Activated CD4-positive, alpha-beta T cell treated with anti-CD3 and anti-CD28 coated beads, Interleukin-2, amount 10 ng/mL, durations not matched to agents 24 days and 14 days (primary cell): ENCODE measurements at places on chromosomes 13 and 19. TPM values are rescaled to one million over a fixed set of nuclear protein-coding genes. Genes with fewer than 3 reads are reported as not detected.

- H3K4me3 ChIP-seq: no peak overlapping the region
- no peak overlapping the region for H3K27ac ChIP-seq
- no peak for DNase-seq
- H3K4me1 ChIP-seq: no peaks in the 10 kb centered on the region
Observed at GRCh38 chr13:74298923-74299322, 164.7 kb upstream of the KLF12 start.

DNA sequence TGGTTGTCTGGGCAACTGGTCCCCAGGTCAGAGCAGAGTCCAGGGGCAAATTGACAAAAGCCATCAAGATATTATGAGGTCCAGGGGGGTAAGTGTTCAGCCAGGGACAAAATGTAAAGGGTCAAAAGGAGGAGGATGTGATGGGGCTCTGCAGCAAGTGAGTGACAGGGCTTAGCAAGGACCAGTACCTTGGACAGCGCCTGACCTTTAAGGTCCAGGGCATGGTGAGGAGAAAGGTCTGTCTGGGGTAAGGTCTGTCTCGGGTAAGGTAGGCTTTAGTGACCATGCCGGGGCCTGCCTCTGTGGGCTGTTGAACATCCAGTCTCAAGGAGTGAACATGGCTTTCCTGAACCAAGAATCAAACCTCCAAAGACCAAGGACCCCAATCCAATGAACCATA lies 6.3 kb upstream of the ZNF358 start:
- peaks cover 14% of the 10 kb centered on the region for H3K27me3 ChIP-seq
- DNase-seq: peak; percentile 71
- H3K4me3 ChIP-seq: no peak overlapping the region
- H3K27ac ChIP-seq: no peak overlapping the region
- peaks cover 8% of the 10 kb centered on the region for H3K4me1 ChIP-seq

DNA sequence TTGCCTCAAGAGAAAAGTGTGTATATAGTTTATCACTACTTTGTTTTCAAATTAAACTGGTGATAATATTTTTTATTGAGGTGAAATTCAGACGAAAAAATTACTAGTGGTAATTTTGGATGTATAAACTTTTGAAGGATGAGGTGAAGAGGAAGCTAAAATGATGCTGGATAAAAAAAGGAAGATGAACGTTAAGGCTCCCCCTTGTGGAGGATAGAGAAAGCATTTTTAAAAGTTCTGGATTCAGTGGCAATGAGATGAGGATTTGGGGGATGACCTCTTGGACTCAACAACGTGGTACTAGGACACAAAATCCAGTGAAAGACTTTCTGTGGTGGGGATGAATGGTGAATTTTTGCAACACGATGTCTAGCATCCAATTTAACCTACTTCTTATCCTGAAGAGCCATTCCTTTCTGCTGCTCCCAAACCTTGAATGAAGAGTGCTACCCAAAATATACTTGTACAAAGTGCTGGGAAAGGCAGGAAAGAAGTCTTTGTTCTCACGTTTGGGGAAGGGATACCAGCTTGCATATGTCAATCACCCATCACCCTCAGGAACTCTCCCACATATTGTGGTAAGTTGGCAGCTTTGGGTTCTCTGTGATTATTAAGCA lies 7.3 kb upstream of the SIGLEC5 start:
- DNase-seq: no peak
- no peak overlapping the region for H3K4me3 ChIP-seq
- H3K27me3 ChIP-seq: peaks cover 32% of the 10 kb centered on the region
- H3K27ac ChIP-seq: no peak overlapping the region
- no peaks in the 10 kb centered on the region for H3K4me1 ChIP-seq

GRCh38 chr19:18894254-18895037 lies 1.5 kb downstream of the CERS1 start:
- peaks cover 2% of the 10 kb centered on the region for H3K4me1 ChIP-seq
- H3K27me3 ChIP-seq: peaks cover 30% of the 10 kb centered on the region
- peaks cover 5% of the 10 kb centered on the region for H3K36me3 ChIP-seq
- DNase-seq: no peak
- no peak overlapping the region for H3K27ac ChIP-seq

- peaks cover 29% of the 10 kb centered on the region for H3K4me1 ChIP-seq
- H3K27me3 ChIP-seq: no peaks in the 10 kb centered on the region
- H3K36me3 ChIP-seq: no peaks in the 10 kb centered on the region
- no peak for DNase-seq
Observed at GRCh38 chr13:42364613-42365000, 92.7 kb downstream of the AKAP11 start.

DNA sequence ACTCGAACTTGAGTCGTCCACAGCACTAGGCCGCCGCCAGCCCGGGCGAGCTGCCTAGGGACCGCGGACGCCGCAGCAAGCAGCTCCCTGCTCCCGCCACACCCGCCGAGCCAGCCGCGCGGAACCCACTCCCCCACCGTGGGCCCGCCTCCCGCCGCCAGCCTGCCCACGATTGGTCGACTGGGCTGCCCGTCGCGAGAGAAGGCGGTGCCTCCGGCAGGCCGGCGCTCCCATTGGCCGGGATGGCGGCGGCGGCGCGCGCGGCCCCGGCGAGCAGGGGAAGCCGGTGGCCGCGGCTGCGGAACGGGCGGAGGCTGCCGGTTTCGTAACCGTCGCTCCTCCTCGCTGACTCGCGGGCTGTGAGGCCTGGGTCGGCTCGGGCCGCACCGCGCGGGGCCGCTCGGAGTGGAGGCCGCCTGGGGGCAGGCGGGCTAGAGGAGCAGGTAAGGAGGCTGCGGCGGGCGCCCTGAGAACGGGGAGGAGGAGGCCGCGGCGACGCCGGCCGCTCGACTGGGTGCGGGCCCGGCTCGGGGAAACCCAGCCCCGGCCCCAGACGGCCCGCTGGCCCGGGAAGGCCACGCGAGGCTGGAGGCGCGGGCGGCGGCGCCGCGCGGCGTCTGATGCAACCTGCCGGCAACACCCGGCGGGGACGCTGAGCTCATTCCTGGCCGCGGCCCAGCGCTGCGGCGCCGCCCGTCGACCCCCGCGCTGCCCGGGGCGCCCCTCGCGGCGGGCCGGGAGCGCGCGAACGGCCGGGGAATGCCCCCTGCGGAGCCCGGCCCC lies at the start of gene CEBPG:
Gene CEBPG, plus strand, starts transcription at position 257 of the 783 bp plus-strand sequence. CDS start 5,531 bp downstream, outside the sequence.
- peaks cover 15% of the 10 kb centered on the region for H3K36me3 ChIP-seq
- peak within 1 kb of the TSS; percentile 80 for H3K27ac ChIP-seq
- no peaks in the 10 kb centered on the region for H3K27me3 ChIP-seq
- peak; percentile 99 for DNase-seq

DNA sequence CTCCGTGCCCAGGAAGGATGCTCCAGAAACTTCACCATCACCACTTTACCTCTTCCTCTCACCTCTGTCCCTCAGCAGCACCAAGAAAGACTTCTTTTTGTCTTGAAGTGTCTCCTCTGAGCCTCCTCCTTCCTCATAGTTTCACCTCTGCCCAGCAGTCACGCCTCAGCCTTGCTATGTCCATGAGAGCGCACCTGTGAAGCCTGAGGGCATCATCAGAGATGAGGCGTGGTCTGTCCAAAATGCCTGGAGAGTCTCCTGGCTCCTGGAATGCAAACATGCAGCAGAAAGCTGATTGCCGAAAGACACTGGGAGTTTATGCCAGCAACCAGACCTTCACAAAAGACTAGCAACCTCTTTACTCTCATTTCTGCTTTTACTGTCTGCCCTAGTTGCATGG lies 336.6 kb downstream of the TEX29 start:
- H3K4me1 ChIP-seq: no peaks in the 10 kb centered on the region
- no peaks in the 10 kb centered on the region for H3K27me3 ChIP-seq
- no peak overlapping the region for H3K4me3 ChIP-seq
- H3K36me3 ChIP-seq: no peaks in the 10 kb centered on the region
- no peak overlapping the region for H3K27ac ChIP-seq
- DNase-seq: no peak

GRCh38 chr13:33548069-33548468 lies 262.5 kb upstream of the STARD13 start:
- DNase-seq: no peak
- no peaks in the 10 kb centered on the region for H3K36me3 ChIP-seq

GRCh38 chr13:111915104-111915551 lies 151.8 kb upstream of the SOX1 start:
- no peaks in the 10 kb centered on the region for H3K36me3 ChIP-seq
- no peaks in the 10 kb centered on the region for H3K27me3 ChIP-seq
- DNase-seq: no peak
- H3K4me3 ChIP-seq: no peak overlapping the region

GRCh38 chr13:80499536-80500290 lies 158.8 kb upstream of the SPRY2 start:
- no peaks in the 10 kb centered on the region for H3K27me3 ChIP-seq
- no peak for DNase-seq
- H3K36me3 ChIP-seq: no peaks in the 10 kb centered on the region
- H3K4me1 ChIP-seq: no peaks in the 10 kb centered on the region
- H3K27ac ChIP-seq: no peak overlapping the region

DNA sequence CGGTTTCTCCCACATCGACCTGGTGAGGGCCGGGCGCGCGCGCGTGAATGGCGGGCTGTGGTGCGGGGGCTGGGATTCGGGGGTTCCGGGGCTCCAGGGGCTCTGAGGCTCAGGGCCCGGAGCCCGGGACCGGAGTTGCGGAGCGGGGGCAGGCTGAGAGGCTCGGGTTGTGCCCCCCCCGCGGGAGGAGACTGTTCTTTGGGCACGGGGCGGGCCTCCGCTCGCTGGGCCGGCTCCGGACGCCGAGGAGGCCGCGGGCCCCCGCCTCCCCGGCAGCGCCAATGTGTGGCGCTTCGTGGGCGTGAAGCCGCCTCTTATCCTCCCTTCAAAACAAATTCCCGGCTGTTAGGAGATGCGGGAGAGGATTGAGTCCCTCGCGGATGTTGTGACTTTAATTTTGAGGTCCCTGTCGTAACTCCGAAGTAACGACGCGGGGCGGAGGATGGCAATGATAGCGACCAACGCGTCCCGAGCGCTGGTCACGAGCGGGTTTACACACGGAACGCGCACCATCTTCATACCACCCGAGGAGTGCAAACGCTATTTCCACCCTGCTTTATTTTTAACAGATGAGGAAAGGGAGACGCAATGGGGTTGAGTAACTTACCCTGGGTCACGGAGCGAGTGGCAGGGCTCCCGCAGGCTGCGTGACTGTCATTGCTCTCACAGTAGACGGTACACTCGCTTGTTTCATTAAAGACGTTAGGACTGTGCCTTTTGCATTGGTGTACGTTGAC lies 536 bp downstream of the UBA2 start:
- no peaks in the 10 kb centered on the region for H3K27me3 ChIP-seq
- peaks cover 34% of the 10 kb centered on the region for H3K36me3 ChIP-seq
- H3K4me1 ChIP-seq: peaks cover 28% of the 10 kb centered on the region
- peak overlapping the region; percentile 93 for H3K27ac ChIP-seq

DNA sequence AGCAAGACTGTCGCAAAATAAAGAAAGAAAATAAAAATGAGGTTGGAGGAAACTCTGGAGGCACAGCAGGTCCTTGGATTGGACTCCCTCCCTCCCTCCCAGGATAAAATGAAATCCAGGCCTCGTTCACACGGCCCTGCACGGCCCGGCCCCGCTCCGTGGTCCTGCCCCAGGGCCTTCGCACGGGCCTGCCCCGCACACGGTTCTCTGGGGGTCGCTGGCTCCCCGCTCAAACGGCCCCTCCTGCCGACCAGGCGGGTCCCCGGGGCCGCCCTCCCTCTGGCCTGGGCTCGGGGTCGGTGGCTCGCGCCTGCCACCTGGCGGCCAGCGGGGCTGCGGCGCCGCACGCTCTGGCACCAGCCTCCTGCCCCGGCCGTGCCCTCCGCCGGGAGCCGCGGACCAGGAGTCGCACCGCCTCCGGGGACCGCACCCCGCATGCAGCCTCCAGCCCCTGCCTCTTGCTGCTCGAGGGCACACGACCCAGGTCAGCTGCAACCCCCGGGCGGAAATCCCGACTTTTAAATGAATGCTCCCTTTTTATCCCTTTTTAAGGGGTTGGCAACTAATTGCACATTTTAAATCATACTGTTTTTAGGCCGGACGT lies 1.5 kb upstream of the WDR18 start:
- H3K27me3 ChIP-seq: no peaks in the 10 kb centered on the region
- H3K36me3 ChIP-seq: peaks cover 13% of the 10 kb centered on the region
- no peak overlapping the region for H3K27ac ChIP-seq
- H3K4me1 ChIP-seq: peaks cover 10% of the 10 kb centered on the region
- peak; percentile 95 for DNase-seq
- no peak overlapping the region for H3K4me3 ChIP-seq

DNA sequence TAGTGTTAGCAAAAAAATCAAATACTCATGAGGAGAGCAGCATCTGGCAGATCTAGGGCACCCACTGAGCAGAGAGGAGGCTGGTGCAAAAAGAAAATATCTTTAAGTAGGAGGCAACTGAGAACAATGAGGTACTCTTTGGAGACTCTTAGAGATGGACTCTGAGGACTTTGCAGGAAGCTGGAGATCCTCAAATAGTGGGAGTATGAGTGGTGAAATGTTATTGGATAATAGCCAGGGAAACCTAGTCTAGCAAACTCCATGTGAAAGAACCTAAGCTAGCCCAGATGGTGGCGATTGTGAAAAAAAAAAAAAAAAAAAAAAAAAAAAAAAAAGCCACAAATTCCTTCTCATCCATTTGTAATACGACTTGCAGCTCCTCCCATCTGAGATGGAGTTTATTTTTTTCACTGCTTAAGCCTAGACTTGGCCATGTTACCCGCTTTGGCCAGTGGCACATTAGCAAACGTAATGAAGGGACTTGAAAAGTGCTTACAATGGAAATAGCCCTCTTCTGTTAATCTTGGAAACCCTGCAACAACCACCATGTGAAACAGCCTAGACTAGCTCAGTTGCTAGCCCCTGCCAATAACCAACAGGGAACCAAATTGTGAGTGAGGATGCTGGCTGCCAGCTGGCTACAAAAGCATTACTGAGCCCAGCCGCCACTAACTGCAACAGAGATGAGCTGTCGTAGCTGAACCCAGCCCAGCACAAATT lies 476.2 kb downstream of the KLF12 start:
- no peak overlapping the region for H3K4me3 ChIP-seq
- H3K36me3 ChIP-seq: no peaks in the 10 kb centered on the region
- H3K27ac ChIP-seq: no peak overlapping the region
- H3K27me3 ChIP-seq: no peaks in the 10 kb centered on the region
- peaks cover 5% of the 10 kb centered on the region for H3K4me1 ChIP-seq
- DNase-seq: no peak

GRCh38 chr13:91347202-91347995 lies at the start of gene MIR17HG:
TSS of gene MIR17HG (plus strand) at chr13:91347687.
- H3K36me3 ChIP-seq: peaks cover 34% of the 10 kb centered on the region
- peaks cover 36% of the 10 kb centered on the region for H3K4me1 ChIP-seq
- H3K4me3 ChIP-seq: peak within 1 kb of the TSS; percentile 95

The PPAN gene
- 222 and 232 TPM in 2 replicates for total RNA-seq

The CPT1C gene
- 3.4 and 3.6 TPM in 2 replicates for total RNA-seq

The CATSPERD gene
- total RNA-seq: not detected in 2 replicates

The RTBDN gene
- not detected in 2 replicates for total RNA-seq

The ZNF418 gene
- 1.2 and 1.5 TPM in 2 replicates for total RNA-seq

The VAV1 gene
- total RNA-seq: 75.3 and 78.9 TPM in 2 replicates

The PCDH17 gene
- not detected in 2 replicates for total RNA-seq

The SLC17A7 gene
- total RNA-seq: 0.12 and 0.54 TPM in 2 replicates

The NCR1 gene
- not detected in 2 replicates for total RNA-seq
